ENCODE measurements at places on chromosomes 4 and X. TPM values are rescaled to one million over a fixed set of nuclear protein-coding genes. Genes with fewer than 3 reads are reported as not detected.

GRCh38 chr4:41554905-41555304 is 16.9 kb downstream of the LIMCH1 start:
- DNase-seq = no peak

GRCh38 chr4:134885436-134885835 is 683.8 kb upstream of the PABPC4L start:
- DNase-seq = no peak

GRCh38 chr4:175277816-175278215 is 359.7 kb downstream of the ADAM29 start:
- DNase-seq = no peak

GRCh38 chrX:10140264-10140663 is 16.5 kb upstream of the CLCN4 start:
- DNase-seq = no peak

GRCh38 chr4:153514001-153514526 is 47.9 kb downstream of the TMEM131L start:
- peak; percentile 52 for DNase-seq

DNA sequence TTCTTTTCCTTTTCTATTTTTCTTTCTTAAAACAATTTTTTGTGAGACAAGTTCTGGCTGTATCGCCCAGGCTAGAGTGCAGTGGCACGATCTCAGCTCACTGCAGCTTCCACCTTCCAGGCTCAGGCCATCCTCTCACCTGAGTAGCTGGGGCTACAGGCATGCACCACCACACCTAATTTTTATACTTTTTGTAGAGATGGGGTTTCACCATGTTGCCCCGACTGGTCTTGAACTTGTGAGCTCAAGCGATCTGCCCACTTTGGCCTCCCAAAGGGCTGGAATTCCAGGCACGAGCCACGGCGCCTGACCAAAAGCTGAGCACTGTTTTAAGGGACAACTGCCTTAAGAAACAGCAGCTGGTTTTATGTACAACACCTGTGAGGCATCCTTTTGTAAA is 9.3 kb upstream of the NAT8L start:
- DNase-seq = no peak

GRCh38 chr4:128427832-128428366 is 140.3 kb upstream of the PGRMC2 start:
- DNase-seq = peak; percentile 60

DNA sequence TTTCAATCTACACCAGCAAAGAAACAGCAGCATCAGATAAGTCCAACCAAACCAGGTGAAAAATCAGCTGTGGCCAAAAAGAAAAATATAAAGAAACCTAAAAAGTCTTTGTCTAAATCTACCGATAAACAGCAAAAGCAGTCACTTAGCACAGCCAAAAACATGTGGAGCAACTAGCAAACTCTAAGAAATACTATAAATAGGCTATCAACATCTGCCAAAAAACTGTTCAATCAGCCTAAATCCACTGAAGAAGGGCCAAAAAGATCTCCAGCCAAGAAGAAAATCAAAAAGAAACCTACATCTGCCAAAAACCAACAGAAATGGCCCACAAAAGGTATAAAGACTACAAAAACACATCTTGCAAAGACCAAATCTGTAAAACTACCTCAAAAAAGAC is 36.7 kb upstream of the CABS1 start:
- DNase-seq = no peak

- DNase-seq = no peak
These were observed 3.8 kb downstream of the MAEA start for GRCh38 chr4:1293531-1293941.

- DNase-seq = peak; percentile 66
These were observed 216.7 kb downstream of the IL13RA2 start for GRCh38 chrX:114800719-114801118.

GRCh38 chr4:154854362-154854761 is 73.3 kb downstream of the RBM46 start:
- no peak for DNase-seq

- DNase-seq = peak; percentile 32
These were observed 778 bp downstream of the CASP3 start for GRCh38 chr4:184648313-184649025.

DNA sequence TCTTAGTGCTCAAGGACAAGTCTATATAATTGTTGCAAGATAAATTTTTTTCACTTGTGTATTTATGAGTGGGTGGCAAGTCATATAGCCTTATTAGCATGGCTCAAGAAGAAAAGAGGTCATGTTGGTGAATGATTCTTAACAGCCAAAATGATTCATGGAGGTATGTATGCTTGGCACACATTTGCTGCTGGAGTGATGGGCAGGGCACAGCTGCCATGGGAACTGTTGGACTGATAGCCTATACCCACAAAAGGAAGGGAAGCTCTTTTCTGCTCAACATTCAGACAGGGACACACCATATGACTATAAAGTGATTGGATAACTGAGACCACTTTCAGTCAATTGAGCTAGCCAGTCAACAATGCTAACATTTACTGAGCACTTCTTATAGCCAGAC is 46.8 kb upstream of the PITX2 start:
- DNase-seq = no peak

DNA sequence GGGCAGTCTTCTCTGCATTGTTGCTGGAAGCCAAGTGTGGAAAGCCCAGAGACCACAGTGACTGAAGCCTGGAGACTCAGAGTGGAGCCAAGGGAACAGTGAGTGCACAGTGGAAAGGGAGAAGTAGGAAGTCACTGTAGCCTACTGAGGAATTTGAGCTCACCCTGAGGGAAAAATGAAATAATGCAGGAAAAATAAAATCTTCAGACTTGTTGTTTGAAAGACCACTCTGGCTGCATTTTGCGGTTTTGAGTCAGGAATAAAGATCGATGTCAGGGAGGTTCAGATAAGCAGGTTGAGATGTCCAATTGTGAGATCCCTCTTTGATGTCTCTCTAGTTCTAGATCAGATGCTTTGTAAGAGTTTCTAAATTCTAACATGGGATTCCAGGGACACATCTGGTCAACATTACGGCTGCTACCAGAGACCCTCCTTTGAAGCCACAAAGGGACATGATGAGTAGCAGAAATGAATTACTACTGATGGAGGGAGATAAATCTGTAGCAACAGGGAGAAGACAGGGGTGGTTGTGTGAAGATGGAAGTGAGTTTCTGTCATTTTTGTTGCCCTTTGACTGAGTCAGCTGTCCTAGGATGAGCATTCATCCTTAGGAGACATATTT is 8.4 kb downstream of the ADH4 start:
- DNase-seq = no peak

DNA sequence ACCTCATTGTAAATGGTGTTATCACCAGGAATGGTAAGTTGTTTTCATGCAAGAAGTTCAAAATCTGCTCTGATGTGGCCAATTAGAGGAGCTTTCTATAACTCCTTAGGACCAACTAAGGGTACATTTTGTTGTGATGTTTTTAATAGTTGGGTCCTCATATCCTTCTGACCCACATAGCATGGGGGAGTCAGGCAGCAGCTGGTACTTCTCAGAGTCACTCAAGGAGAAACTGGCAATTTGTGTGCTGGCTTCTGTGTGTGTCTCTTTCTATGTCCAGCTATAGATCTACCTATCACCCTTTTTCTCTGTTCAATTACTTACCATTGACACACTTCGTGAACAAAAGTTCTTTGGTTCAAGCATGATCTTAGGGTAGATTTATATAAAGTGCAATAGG is 194.3 kb upstream of the TENM3 start:
- no peak for DNase-seq

DNA sequence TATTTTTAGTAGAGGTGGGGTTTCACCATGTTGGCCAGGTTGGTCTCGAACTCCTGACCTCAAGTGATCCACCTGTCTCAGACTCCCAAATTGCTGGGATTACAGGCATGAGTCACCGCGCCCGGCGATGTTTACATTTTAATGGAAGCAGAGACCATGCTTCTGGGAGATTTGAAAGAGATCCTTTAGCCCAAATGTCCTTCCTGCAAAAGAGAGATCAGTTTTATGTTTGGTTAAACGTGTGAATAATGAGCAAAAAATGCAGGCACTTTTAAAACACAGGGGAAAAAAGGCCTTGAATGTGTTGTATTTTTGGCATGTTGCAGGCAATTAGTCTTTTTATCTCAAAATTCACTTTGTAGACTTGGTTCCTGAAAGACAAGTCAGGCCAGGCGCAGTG is 95.8 kb upstream of the ELOVL6 start:
- peak; percentile 21 for DNase-seq

GRCh38 chrX:107493141-107493540 is 43.7 kb downstream of the FRMPD3 start:
- no peak for DNase-seq

Gene KLHL34
- total RNA-seq = not detected

Gene OTC
- not detected for total RNA-seq
